ENCODE measurements at places on chromosomes 2 and 18.

DNA sequence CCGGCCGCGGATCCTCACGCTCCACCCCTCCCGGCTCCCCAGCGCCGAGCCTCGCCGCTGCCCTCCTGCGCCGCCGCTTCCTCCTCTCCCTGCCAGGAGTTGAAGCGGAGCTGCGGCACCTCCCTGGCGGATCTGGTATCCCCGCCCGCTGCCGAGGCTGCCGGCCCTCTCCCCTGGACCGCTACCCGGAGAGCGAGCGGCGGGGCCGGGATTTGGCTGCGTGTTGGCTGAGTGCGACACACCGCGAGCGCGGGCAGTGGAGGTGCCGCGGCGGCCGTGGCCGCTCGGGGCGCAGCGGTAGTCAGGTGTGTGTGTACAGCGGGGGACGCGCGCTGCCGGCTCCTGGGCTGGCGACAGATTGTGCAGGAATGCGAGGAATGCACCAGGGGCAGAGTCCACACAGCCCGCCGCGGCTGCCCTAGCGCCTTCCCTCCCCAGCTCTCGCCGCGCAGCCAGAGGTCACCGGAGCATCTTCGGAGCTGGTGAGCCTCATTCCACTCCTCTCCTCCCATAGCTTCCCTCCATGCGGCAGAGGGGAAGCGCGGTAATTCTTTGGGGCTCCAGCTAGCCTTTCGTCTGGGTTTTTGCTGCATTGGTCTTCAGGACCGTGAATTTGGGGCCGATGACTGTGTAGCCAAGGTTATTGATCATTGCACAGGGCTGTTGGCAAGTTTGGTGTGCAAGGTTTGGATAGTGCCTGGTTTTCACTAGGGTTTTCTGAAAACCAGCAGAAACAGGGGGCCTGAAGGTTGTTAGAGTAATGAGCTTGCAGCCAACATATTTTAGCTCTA, 1.3 kb downstream of the PKP4 start:
- peak; percentile 50 for DNase-seq

DNA sequence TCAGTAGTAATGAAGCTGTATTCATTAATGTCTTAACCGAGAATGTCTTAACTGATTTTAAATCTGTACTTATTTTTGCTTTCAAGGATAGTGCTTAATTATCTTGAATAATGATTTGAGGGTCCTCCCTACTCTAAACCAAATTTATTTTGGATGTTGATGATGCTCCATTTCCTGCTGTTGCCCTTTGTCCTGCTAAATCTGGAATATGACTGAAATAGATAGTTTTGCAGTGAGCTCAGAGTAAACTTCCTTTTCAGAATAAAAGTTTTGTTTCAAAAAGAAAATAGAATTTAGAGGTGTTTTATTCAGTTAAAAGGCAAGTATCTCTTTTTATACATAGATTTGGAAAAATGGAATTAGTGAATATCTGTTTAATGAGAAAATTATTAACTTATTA, 8.1 kb downstream of the NBEAL1 start:
- DNase-seq, result no peak

DNA sequence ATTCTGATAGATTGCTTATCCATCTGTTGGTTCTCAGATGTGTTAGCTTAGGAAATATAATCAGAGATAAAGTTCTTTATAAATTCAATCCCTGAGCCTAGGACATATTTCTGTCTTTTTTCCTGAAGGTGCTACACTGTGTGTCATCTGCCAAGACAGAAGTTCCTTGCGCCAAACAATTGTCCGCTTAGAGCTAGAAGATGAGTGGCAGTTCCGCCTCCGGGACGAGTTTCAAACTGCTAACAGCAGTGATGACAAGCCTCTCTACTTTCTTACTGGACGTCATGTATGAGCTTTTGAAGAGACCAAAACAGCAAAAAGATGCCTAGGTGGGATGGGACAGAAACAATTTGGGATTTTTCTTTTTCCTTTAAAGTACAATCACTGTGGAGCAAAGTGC, 78.0 kb downstream of the ESCO1 start:
- no peak for DNase-seq

DNA sequence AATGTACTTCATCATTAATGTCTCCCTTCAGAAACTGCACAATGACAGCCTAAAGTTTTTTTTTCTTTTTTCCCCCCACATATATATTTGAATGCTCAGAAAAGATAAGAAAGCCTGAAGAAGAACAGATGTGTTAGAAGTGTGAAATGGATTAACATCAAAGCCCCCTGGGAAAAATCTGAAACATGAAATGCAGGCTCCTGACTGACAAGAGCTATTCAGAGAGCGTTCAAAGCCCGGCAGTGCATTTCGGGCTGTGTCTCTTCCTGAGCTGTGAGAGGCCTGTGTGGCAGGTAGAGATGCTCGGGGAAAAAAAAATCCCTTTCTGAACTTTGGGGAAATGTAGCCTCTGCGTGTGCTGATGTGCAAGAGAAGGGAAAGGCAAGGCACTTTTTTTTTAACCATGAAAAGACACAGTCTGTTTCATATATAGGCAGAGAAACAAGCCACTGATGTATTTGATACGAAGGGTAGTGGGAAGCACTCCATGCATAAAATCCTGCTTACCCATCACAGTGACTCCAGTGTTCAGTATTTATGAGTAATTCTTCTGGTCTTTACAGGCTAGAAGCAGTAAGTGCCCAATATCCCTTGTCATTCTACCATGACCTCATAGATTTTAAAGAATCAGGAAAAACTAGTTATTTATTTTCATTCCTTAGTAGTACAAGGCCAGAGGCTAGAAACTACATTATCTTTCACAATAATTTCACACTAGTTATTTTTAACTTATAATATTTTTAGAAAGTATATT, 1574.2 kb upstream of the PIK3C3 start:
- DNase-seq, result no peak

DNA sequence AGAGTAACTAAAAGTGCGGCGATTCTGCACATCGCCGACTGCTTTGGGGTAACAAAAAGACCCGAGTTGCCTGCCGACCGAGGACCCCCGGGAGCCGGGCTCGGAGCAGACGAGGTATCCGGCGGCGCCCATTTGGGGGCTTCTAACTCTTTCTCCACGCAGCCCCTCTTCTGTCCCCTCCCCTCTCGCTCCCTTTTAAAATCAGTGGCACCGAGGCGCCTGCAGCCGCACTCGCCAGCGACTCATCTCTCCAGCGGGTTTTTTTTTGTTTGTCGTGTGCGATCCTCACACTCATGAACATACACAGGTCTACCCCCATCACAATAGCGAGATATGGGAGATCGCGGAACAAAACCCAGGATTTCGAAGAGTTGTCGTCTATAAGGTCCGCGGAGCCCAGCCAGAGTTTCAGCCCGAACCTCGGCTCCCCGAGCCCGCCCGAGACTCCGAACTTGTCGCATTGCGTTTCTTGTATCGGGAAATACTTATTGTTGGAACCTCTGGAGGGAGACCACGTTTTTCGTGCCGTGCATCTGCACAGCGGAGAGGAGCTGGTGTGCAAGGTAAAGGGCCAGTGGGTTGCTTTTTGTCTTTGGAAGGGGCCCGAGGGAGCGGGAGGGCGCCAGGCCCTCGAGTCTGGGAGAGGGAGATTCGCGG, 1.4 kb downstream of the TRIB2 start:
- DNase-seq, result no peak

- no peak for DNase-seq
Measured at GRCh38 chr2:76211991-76212985, 501.6 kb upstream of the GCFC2 start.

DNA sequence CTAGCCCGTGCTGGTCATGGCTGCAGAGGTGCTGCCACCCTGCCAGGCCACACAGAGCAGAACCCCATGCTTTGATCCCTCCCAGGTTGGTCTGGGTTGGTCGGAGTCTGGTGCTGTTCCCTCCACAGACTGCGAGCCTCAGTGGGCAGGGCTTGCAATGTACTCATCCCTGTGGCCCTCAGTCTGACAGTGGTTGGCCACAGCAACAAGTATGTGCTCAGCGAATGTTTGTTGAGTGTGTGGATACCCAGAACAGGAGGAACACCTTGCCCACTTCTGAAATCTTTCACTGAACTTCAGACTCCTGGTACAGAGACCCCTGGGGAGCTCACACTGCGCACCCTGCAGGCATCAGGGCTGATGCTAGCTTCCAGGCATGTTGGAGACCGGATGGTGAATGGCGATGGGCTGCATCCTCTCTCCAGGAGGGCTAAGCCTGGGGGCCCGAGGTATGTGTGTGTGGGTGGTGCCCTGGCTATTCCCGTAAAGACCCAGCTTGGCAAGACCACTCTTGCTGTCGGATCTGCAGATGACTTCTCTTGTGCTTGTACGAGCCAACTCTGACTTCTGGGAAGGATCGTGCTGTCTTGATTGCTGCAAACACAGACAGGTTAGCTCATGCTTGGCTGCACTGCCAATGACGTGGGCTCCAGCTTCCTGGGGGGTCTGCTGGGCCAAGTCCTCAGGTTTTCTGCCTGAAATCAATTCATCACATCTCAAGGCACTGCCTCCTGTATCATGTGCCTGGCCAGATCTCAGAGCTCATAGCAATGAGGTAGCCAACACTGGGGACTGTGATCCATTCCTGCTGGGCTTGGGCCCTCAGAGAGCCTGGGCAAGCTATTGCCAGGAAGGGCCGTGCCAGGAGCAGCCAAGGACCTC, 43.7 kb downstream of the RHOB start:
- no peak for DNase-seq

DNA sequence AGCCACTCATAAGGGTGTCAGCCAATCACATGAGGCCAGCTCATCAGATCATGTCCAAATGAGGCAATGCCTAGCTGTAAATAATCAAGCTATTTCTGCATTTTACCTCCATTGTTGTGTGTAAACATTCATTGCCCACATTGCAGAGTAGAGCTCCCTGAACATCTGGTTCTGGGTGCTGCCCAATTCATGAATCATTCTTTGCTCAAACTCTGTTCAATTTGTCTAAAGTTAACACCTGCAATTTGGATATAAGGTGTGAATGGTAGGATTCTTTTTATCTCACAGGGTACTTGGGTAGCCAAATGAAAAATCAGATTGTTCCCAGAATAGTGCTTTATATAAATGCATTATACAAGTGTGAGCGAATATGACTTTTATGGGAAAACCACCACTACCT, 345.5 kb upstream of the NT5C1B start:
- no peak for DNase-seq

DNA sequence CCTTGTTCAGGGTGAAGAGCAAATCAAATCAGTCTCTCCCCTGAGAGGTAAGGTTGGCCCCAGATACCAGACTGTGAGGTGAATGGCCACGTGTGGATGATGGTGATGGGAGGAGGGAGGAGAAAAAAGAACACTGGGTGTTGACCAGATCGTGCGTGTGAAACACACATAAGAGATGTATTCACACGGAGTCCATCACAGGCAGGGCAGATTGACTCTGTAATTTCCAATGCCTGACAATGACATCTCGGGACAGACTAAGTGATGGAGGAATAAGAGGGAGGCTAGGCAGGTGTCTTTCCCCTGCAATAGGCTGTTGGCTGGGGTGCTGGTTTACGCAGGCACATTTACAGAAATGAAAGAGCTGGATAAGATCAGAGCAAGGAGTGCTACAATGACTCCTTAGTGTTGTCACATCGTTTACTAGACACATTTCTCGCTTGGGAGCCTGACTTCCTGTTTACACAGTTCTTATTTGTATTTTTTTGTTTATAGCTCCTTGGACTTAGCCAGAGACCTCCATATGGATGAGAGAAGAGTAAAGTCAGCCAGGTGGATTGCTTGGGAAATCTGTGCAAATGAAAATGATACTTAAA, 43.1 kb downstream of the CPO start:
- DNase-seq, result no peak

GRCh38 chr18:75757951-75758350, 330.4 kb upstream of the SMIM21 start:
- DNase-seq, result no peak

DNA sequence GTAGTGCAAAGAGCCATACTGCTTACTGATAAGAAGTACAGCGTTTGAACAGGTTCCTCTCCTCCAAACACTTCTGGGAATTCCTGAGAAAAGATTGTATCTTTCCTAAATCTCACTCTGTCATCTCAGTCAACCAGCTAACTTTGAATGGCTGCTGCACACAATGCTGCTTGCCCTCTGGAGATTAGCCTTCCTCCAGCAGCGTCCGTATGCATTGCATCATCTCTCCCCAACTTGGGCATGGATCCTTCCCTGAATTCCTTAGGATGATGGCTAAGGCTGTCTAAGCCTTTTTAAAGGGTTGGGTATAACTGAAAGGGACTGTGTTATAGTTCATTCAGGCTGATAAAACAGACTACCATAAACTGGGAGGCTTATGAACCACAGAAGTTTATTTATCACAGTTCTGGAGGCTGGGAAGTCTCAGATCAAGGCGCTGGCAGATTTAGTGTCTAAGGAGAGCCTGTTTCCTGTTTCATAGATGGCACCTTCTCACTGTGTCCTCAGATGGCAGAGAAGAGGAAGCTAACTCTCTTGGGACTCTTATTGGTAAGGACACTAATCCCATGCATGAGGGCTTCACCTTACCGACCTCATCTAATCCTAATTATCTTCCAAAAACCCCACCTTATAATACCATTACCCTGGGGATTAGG, 105.3 kb downstream of the PAX3 start:
- DNase-seq, result no peak

GRCh38 chr2:206260188-206261012, 14.1 kb upstream of the ZDBF2 start:
- no peak for DNase-seq

- DNase-seq, result no peak
Measured at GRCh38 chr2:126893153-126893552, 5.5 kb upstream of the TEX51 start.

GRCh38 chr2:54402350-54402749, 53.8 kb upstream of the SPTBN1 start:
- DNase-seq, result no peak

- no peak for DNase-seq
Measured at GRCh38 chr2:98028931-98029717, 33.4 kb upstream of the TMEM131 start.

- DNase-seq, result no peak
Measured at GRCh38 chr2:33409417-33409955, 67.0 kb upstream of the RASGRP3 start.

- DNase-seq, result no peak
Measured at GRCh38 chr2:172440795-172441194, 13.4 kb downstream of the ITGA6 start.

DNA sequence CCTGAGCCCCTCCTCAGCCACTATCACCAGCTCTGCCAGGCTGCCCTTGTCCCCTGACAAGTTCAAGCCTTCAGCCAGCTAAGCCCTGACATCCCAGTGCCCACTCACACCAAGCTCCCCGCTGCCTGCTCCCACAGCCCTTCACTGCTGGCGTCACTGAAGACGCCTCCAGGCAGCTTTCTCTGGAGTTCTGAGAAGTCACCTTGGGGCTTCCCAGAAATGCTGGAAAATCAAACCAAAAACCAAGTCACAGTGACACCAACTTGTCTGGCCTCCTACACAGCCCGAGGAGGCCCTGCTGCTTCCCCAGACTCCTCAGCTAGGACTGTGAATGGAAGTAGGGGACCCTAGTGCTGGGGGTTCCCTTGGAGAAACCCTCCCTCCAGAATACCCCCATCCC, 2.2 kb upstream of the TNS1 start:
- DNase-seq, result no peak
